ENCODE measurements at places on chromosomes 16 and 17.

DNA sequence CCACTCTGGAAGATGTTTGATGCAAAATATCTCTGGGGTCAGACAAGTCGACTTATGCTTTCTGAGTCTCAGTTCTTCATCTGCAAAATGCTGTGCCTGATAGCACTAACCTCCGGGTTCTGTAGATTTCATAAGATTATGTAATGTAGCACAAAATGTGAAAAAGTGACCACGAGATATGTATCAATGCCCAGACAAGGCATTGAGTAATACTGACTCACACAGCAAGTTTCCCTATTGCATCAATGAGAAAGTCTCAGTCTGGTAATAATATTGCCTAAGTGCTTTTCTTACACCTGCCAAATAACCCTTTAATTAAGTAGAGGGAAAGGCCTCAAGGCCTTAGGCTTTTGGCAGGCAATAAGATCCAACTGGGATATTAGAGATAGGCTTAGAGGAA, 41.4 kb upstream of the MMP2 start:
- DNase-seq: peak; percentile 52

DNA sequence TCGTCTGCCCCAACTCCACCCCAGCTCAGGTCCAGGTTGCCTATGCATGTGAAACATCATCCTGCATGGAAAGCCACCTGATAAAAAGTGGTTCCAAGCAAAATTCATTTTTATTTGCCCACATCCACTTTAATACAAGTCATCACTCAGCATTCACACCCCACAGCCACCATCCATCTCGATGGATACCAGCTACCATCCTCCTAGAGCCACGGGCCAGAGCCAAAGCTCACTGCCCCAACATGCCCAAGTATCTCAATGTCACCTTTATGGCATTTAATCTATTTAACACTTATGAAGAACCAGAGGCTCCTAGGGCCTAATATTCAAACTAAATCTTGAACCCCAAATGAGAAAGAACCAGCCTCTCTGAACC, 70.5 kb downstream of the COPRS start:
- DNase-seq: no peak

- peak; percentile 62 for DNase-seq
These were observed 22.0 kb upstream of the GOT2 start for GRCh38 chr16:58755989-58756649.

DNA sequence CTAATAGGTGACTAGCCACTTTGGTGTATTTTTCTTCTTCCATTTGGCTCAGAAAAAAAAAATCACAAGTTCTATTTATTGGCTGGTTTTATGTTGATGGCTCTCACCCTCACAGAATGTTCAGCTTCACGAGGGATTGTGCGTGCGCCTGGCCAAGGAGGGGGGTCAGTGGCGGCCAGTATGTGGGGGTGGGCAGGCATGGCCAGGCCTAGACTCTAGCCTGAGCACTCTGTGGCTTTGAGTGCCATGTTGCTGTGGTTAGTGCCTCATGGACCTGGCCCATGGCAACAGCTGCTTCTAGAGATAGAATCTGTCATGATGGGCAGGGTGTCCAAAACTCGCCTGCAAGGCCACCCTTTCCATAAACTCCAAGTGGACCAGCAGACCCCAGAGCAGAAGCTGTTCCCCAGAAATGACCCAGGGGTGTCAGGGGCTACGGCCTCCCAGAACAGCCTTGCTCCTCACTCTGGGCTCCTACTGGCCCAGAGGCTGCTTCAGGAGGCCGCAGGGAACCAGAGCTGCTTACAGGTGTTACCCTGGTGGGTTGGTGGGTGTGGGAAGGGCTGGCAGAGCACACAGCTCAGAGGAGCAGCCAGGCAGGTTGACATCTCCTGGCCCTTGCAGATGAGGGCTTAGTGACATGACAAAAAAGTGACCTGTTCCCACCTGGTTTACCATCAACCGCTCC, 124.9 kb downstream of the SOCS1 start:
- no peak for DNase-seq

- no peak for DNase-seq
These were observed 2.7 kb downstream of the C16orf87 start for GRCh38 chr16:46828292-46828691.

DNA sequence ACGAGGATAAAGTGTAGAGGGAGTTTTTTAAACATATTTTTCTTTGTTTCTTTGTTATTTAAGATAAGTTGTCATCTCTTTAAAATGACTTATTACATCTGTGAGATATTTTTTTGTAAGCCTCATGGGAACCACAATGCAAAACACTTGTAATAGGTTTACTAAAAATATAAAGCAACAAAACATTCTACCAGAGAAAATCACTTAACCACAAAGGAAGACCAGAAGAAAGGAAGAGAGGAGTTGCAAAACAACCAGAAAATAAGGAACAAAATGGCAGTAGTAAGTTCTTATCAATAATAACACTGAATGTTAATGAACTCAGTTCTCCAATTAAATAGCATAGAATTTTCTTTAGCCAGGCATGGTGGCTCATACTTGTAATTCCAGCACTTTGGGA, 22.9 kb downstream of the DHRS7B start:
- DNase-seq: no peak

DNA sequence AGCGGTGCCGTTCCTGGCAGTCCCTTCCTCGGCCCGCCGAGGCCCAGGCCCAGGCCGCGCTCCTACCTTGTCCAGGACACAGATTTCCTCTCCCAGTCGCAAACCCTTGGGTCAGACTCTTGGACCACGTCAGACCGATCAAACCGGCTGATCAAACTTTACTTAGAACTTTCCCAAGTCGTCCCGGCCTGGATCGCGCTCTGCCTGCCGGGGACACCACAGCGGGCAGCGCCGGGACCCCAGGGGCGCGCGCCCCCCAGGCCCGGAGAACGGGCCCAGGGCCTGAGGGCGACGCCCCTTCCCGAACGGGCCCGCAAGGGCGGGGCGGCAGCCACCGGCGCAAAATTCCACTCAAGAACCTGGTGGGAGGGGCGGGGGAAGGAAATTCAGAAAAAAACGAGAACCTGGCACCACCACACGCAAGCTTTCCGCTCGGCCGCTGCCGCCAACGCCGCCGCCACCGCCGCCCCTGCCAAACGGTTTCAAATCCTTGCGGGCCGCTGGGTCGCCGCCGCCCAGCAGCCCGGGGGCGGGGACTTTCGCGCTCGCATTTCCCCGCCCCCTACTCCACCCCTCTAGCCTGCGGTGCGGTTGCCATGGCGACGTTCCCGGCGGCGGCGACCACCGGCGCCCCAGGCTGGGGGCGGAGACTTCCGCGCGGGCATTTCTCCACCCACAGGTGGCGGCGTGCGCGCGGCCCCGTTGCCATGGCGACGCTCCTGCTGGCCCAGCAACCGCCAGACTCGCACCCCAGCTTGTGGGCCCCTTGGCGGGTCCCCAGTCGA, at the start of gene CEP112:
Gene CEP112, minus strand, starts transcription at position 541 of the 785 bp plus-strand sequence.
- DNase-seq: peak; percentile 65

GRCh38 chr16:22285080-22285479, 12.1 kb upstream of the POLR3E start:
- DNase-seq: no peak

DNA sequence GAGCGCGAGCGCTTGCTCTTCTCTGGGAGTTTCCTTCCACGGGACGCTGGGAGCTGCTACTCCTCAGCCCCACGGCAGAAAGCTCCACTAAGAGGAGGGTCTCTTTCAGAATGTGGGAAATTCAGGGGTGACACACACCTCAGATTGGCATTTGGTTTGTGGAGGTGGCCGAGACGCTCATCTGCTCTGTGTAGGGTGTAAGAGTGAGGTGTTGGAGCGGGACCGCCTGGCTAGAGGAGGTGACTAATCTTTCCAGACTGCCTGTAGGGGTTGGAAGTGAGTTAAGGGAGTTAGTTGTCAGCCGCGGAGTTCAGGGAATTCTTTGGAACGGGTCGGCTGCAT, 735 bp downstream of the PSMD11 start:
- peak; percentile 57 for DNase-seq

DNA sequence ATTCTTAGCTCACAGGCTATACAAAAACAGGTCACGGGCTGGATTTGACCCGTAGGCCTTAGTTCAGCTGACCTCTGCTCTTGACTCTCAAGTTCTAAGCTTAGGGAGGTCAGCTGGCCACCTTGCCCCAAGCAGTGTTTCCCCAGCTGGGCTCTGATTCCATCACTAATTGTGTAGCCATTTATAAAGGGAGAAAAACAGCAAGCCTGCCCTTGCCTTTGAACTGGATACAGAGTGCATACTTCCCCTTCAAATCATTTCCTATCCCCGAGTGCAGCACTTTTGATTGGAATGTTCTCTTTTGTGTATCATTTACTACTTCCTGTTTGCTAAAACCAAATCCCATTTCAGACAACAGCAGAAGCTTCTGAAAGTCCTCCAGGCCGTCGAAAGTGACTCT, 153.6 kb downstream of the KATNIP start:
- DNase-seq: no peak

DNA sequence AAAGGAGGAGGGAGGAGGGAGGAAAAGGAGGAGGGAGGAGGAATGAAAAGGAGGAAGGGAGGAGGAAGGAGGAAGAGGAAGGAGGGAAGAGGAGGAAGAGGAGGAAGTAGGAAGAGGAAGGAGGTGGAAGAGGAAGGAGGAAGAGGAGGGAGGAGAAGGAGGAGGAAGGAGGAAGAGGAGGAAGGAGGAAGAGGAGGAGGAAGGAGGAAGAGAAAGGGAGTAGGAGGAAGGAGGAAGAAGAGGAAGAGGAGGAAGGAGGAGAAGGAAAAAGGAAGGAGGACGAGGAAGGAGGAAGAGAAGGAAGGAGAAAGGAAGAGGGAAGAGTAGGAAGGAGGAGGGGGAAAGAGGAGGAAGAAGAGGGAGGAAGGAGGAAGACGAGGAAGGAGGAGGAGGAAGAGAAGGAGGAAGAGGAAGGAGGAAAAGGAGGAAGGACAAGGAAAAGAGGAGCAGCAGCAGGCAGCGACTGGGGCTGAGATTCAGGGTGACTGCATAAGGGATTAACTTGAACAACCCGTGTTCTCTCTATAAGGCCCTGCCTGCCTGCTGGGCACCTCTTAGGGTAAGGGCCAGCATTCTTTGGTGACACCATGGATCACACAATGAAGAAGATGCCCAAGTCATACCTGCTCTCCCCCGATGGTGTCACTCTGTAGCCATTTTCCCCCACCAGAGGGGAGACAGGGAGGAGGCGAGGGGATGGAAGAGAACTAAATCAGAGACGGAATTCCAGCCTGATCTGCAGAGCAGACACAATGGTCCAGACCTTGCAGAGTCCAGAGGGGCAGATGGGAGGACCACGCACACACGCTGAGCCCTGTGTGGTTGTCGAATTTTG, 1.4 kb upstream of the IL34 start:
- no peak for DNase-seq

DNA sequence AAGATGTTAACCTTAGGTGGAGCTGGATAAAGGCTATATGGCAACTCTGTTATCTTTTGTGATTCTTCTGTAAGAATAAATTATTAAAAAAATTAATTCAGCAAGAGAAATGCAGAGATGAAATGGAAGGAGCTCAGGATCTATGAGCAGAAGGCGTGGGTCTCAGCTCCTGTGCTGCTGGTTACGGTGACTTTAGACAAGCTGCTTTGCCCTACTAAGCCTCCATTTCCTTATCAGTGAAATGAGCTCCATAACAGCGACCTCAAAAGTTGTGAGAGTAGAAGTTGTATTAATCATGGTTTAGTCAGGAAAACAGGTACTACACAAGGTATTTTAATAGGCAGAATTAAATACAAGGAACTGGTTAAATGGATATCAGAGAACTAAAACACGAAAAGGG, 48.2 kb upstream of the FOXJ1 start:
- DNase-seq: no peak

DNA sequence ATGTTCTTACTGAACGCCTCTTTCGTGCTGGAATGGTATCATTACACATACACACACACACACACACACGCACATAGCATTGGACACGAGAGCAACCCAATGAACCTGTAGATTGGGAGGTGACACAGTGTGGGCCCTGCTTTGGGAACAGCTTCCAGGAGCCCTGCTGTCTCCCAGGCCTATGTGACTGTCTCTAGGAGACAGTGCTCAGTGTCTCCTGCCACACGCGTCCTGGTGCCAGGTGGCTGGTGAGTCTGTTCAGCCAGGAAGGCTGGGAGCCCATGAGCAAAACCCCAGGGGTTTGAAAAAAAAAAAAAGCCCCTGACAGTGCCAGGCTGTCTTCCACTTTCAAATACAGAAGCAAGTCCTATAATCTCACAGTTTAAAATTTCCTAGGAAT, 2.4 kb upstream of the SPOP start:
- no peak for DNase-seq

- DNase-seq: no peak
These were observed 6.1 kb downstream of the KRT23 start for GRCh38 chr17:40931311-40931710.

- no peak for DNase-seq
These were observed 51.7 kb downstream of the SDK2 start for GRCh38 chr17:73592501-73592961.

DNA sequence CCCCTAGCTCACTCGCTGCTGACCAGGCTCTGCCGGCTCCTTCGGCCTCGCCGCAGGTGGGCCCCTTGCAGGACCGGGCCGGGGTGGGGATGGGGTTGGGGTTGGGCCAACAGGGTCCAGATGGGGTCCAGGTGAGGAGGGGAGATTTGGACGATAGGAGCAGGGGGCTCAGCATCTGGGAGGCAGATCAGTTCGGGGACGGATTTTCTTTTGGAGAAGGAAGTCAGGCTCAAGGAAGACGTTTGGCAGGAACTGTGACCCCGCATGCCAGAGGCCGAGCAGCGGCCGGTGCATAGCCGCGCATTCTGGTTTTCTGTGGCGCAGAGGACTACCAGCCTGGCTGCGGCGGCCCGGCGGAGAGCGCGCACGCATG, 845 bp upstream of the ALDOA start:
- DNase-seq: no peak

DNA sequence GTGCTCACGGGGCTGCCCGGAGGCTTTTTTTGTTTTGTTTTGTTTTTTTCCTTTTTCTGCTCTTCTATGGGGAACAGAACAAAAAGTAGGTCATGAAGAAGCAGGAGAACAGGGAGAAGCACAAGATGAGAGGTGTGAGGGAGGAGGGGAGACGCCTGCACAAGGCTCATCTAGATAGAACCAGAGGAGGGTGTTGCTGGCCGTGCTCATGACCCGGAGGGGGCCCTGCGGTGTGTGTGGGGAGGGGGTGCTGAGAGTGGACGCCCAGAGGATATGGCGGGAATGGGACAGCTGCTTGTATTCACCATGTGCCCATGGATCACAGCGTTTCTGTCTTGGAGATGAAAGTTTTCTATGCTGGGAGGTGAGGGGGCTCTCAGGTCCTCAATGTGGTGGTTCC, 183.7 kb downstream of the FOXL1 start:
- no peak for DNase-seq

GRCh38 chr16:49836218-49836617, 19.7 kb downstream of the ZNF423 start:
- no peak for DNase-seq

GRCh38 chr17:40315206-40315605, 6.2 kb downstream of the RARA start:
- DNase-seq: no peak

Measured in fibroblast of upper back skin (primary cell).